Neural progenitor cell (in vitro differentiated cells): ENCODE measurements at places on chromosomes 3 and 15. TPM values are rescaled to one million over a fixed set of nuclear protein-coding genes. Genes with fewer than 3 reads are reported as not detected.

DNA sequence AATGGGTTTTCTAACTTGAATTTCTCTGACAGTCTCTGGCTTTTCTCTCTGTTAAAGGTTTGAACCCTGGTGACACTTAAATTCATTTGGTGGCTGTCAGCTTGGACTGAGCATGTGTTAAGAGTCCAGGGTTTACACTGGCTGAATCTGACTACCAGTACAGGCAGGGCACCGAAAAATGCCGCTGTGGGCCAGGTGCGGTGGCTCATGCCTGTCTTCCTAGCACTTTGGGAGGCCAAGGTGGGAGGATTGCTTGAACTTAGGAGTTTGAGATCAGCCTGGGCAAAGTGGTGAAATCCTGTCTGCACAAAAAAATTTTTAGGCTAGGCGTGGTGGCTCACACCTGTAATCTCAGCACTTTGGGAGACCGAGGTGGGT, 1.8 kb downstream of the MANF start:
- no peaks in the 10 kb centered on the region for H3K36me3 ChIP-seq
- no peak for DNase-seq
- peaks cover 22% of the 10 kb centered on the region for H3K4me1 ChIP-seq
- H3K4me3 ChIP-seq, result peak overlapping the region; percentile 79
- H3K27me3 ChIP-seq, result no peaks in the 10 kb centered on the region
- H3K27ac ChIP-seq, result no peak overlapping the region

Gene MEX3B
- total RNA-seq, result 29.5 and 41.3 TPM in 2 replicates

Gene NLGN1
- total RNA-seq, result 27.7 and 34.8 TPM in 2 replicates

Gene FGF7
- total RNA-seq, result not detected in 2 replicates

- no peaks in the 10 kb centered on the region for H3K36me3 ChIP-seq
- no peaks in the 10 kb centered on the region for H3K27me3 ChIP-seq
- peaks cover 15% of the 10 kb centered on the region for H3K4me1 ChIP-seq
- H3K27ac ChIP-seq, result no peak overlapping the region
Measured at GRCh38 chr3:124766113-124767095, 36.2 kb downstream of the UMPS start.

Gene TGM4
- total RNA-seq, result 0.04 and 0.12 TPM in 2 replicates

Gene DLL4
- 0.12 TPM in 1 of 2 replicates, not detected in the other for total RNA-seq

DNA sequence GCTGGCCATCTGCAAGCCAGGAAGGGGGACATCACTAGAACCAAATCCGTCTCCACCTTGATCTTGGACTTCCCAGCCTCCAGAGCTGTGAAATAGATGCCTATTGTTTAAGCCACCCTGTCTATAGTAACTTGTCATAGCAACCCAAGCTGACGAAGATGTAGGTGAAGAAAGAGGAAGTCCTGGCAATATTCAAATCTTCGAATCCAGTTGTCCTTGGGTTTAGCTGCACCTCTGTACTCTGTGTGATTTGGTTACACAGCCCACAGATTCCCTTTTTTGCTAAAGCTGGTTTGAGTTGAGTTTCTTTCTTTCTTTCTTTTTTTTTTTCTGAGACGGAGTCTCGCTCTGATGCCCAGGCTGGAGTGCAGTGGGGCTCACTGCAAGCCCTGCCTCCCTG, 68.0 kb upstream of the XCR1 start:
- H3K27ac ChIP-seq, result no peak overlapping the region
- no peaks in the 10 kb centered on the region for H3K36me3 ChIP-seq
- H3K4me3 ChIP-seq, result no peak overlapping the region
- H3K27me3 ChIP-seq, result no peaks in the 10 kb centered on the region
- no peaks in the 10 kb centered on the region for H3K4me1 ChIP-seq

DNA sequence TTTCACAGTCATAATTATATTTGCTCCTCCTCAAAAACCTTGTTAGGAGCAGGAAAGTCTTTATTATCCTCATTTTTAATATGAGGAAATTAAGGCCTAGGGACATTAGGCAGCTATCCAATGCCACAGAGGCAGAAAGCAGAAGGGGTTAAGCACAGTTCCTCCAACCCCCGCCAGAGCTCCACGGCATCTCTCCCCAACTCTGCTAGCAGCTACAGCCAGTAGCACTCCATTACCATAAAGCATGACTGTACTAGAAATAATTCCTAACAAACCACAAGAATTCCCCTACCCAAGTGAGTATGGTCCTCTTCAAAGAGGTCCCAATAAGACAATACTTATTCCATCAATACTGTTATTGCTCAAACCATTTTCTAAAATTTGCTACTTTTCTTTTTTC, 9.8 kb downstream of the HEG1 start:
- no peak overlapping the region for H3K4me3 ChIP-seq
- peaks cover 57% of the 10 kb centered on the region for H3K4me1 ChIP-seq
- H3K36me3 ChIP-seq, result no peaks in the 10 kb centered on the region
- no peak overlapping the region for H3K27ac ChIP-seq
- DNase-seq, result no peak
- H3K27me3 ChIP-seq, result peaks cover 18% of the 10 kb centered on the region

Gene MRAS
- total RNA-seq, result 11.2 and 17.2 TPM in 2 replicates

GRCh38 chr3:139425745-139426400, 36.4 kb upstream of the COPB2 start:
- no peak overlapping the region for H3K27ac ChIP-seq
- no peak for DNase-seq
- no peaks in the 10 kb centered on the region for H3K4me1 ChIP-seq

Gene USP8
- total RNA-seq, result 47.7 and 78.8 TPM in 2 replicates

Gene HTR3E
- total RNA-seq, result not detected in 2 replicates
